Osteocyte (in vitro differentiated cells): ENCODE measurements at places on chromosomes 1 and 21. TPM values are rescaled to one million over a fixed set of nuclear protein-coding genes. Genes with fewer than 3 reads are reported as not detected.

H3-3A gene
- 505 and 524 TPM in 2 replicates for total RNA-seq

MATN1 gene
- 0.39 and 0.99 TPM in 2 replicates for total RNA-seq

C1QA gene
- not detected in 2 replicates for total RNA-seq

OR10J5 gene
- total RNA-seq, result not detected in 2 replicates

CHAF1B gene
- total RNA-seq, result 4.9 and 5.5 TPM in 2 replicates

MAB21L3 gene
- total RNA-seq, result not detected in 2 replicates

MCOLN3 gene
- 0.34 TPM in 1 of 2 replicates, not detected in the other for total RNA-seq

APCS gene
- total RNA-seq, result not detected in 2 replicates

TSPEAR gene
- not detected in 2 replicates for total RNA-seq

OLFML2B gene
- total RNA-seq, result 66.0 and 66.7 TPM in 2 replicates

LAPTM5 gene
- total RNA-seq, result not detected in 2 replicates

IKBKE gene
- total RNA-seq, result 7.5 and 8.5 TPM in 2 replicates

GSTM3 gene
- total RNA-seq, result 33.9 and 41.4 TPM in 2 replicates

RAB29 gene
- 32.0 and 34.2 TPM in 2 replicates for total RNA-seq

NDC1 gene
- total RNA-seq, result 9.8 and 10.7 TPM in 2 replicates

OLIG1 gene
- total RNA-seq, result not detected in 2 replicates

TIAM1 gene
- 16.7 and 17.7 TPM in 2 replicates for total RNA-seq

ZSWIM5 gene
- total RNA-seq, result 0.57 and 0.73 TPM in 2 replicates

GBP4 gene
- not detected in 2 replicates for total RNA-seq

SPATA1 gene
- total RNA-seq, result 1.7 and 2.3 TPM in 2 replicates

CYP2J2 gene
- total RNA-seq, result 0.13 TPM in 1 of 2 replicates, not detected in the other

SPRR2E gene
- not detected in 2 replicates for total RNA-seq

OLIG2 gene
- total RNA-seq, result 0.37 and 0.56 TPM in 2 replicates

DMBX1 gene
- not detected in 2 replicates for total RNA-seq

RGS13 gene
- not detected in 2 replicates for total RNA-seq

OVAAL gene
- total RNA-seq, result not detected in 2 replicates

CHIA gene
- total RNA-seq, result not detected in 2 replicates

LINGO4 gene
- not detected in 2 replicates for total RNA-seq
